ENCODE measurements at places on chromosomes 3 and 15. TPM values are rescaled to one million over a fixed set of nuclear protein-coding genes. Genes with fewer than 3 reads are reported as not detected.

The LRTM1 gene
- not detected for total RNA-seq

The ADCY5 gene
- 1.4 TPM for total RNA-seq

The TMEM158 gene
- 7.3 TPM for total RNA-seq

The AMOTL2 gene
- total RNA-seq = 146 TPM

The ST3GAL6 gene
- 0.15 TPM for total RNA-seq

The OR5K2 gene
- not detected for total RNA-seq

The CELSR3 gene
- 7.7 TPM for total RNA-seq

The INKA1 gene
- 2.2 TPM for total RNA-seq

Measured in Panc1 (cell line).